Hindlimb muscle (tissue), 1 donor: ENCODE measurements at places on chromosomes 6 and 20. TPM values are rescaled to one million over a fixed set of nuclear protein-coding genes. Genes with fewer than 3 reads are reported as not detected.

Gene STK4
- polyA plus RNA-seq, result 9.2 TPM

Gene SLC17A2
- polyA plus RNA-seq, result not detected

Gene ZC3H12D
- 0.46 TPM for polyA plus RNA-seq

Gene OTOR
- not detected for polyA plus RNA-seq

Gene IL22RA2
- polyA plus RNA-seq, result not detected

Gene ALDH5A1
- 8.2 TPM for polyA plus RNA-seq

Gene SGK1
- 29.2 TPM for polyA plus RNA-seq

DNA sequence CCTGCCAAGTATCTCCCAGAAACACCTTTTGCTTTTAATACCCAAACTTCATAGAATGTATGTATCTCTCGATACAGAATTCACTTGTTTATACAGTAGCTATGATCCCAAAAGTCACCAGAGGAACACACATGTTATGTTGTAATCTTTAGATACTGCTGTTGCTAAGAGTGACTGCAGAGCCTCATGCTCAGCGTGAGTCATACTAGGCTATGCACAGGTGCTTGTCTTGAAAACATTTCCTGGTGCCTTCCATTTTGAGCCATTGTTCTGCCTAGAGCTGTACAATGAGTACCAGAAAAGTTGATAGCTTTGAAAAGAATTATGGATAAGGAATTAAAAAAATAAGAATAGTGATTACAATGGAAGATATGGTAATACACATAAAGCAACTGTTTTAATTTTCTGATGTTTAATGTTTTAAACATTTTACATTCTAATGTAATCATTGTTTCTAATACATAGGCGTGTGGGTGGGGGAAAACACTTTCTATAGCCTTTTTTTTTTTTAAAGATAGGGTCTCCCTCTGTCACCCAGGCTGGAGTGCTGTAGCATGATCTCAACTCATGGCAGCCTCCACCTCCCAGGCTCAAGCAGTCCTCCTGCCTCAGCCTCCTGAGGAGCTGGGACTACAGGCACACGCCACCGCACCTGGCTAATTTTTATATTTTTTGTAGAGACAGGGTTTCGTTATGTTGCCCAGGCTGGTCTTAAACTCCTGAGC lies 79.4 kb downstream of the CD24 start:
- no peak for DNase-seq

GRCh38 chr20:10591946-10592521 lies 81.8 kb downstream of the JAG1 start:
- DNase-seq, result no peak

DNA sequence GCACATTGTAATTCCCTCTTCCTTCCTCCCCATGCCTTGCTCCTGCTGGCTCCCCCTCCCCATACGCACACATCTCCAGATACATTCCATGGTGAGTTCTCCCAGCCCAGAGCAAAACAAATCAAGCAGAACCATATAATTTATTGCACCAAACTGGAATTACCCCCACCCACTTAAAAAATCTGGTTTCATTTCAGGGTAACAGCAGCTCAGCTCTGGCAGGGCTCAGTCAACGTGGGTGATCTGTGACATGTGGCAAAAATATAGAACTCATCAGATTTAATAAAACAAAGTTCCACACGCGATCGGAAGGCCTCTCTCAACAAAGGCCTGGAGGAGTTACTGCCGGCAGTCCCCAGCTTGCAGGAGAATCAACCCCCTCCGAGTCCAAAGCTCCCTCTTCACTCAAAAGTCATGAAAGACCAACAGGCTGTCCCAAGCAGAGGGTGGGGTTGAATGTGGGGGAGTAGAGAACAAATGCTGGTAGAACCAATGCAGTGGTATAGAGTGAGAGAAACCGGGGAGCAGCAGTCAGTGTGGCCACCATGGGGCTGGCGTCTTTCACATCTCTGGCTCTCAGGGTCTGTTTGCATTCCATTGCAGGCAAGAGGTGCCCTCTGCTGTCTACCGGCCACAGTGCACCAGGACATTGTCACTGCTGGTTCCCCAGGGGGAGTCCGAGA lies 323.3 kb upstream of the NT5E start:
- no peak for DNase-seq

DNA sequence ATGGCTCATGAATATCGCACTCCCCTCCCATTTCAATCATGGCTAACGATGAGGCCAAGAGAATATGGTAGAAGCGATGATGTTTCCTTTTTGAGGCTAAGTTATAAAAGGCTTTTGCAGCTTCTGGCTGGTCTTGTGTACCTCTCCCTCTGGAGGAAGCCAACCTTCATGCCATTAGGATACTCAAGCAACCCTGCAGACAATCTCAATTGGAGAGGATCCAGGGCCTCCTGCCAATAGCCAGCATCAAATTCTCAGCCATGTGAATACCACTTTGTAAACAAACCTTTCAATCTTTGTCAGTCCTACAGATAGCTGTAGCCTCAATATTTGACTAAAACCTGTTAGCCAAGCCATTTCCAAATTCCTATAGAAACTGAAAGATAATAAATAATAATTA lies 738.4 kb downstream of the KIF16B start:
- DNase-seq, result no peak

DNA sequence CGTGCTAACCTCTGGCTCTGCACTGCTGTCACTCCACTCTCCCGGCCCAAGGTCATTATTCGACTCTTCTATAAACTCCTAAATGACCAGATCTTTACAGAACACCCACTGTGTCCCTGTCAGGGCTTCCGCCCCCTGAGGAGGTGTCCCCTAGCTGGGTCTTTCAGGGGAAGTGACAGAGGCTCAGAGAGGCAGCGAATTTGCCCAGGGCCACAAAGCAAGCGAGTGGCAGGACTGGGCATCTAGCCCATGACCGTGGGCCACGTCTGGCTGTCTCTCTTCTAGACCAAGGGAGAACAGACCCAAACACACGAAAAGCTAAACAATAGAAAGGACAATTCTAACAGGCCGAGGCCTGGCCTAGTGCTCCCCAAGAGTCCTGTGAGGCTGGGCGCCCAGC lies 27.4 kb downstream of the FOXF2 start:
- DNase-seq, result no peak

DNA sequence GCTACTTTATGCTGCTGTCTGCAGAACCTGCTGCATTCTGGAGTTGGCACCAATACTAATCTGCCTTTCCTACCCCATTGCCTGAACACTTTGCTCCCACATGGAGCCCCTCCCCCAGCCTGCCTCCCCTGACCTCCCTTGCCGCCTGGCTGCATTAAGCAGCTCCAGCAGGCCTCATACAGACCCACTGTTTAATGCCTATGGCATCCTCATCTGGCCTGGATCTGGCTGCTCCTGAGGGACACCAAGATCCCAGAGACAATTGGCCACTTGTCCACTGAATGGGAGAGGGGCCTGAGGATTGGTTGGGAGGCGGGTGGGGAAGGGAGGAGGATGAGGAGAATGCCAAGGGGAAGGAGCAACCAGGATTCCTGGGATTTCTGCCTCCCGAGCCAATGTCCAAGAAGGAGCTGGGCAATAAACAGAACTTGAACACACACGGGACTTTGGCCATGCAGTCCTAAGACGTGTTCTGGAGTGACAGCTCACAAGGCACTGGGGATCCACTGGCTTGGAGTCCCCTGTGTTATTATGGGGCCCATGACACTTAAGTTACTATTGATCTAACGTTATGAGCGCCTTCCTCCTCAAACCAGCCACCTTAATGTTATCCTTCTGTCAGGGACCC lies 10.4 kb upstream of the KCNK5 start:
- DNase-seq, result no peak

DNA sequence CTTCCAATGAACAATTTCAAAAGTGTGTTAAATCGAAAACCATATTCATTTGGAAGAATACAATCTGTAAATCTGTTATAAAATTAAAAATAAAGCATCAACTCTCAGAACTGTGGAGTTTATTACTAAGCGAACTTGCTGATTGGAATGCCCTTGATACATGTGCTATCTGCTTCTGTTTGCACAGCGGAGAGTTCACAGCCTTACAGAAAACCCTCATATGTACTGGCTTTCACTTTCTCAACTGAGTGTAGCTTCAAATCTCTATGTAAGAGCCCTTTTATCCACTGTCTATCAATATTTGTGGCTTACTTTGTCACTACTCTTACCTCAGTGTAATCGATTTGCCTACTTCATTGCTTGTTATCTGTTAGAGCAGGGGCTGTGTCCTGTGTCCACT lies 447.4 kb downstream of the C6orf118 start:
- DNase-seq, result no peak

DNA sequence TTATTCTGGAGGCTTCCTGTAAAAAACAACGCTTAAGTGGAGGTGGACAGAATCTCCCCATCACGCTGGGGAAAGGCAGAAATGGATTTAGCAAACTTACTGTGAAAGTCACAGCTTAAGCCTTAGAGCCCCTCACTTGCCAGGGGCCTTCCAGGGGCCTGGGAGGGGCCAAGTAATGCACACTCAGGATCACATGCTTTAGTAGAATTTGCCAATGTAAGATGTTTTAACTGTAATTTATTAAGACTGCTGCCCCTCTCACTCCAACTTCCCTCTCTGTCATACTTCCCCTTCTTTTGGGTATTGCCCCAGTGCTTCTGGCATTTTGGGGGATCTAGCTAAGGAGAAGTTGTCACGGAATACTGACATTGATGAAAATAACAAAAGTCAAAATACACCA lies 12.6 kb upstream of the ADA start:
- DNase-seq, result no peak

GRCh38 chr6:8859501-8859900 lies 424.2 kb upstream of the SLC35B3 start:
- no peak for DNase-seq

DNA sequence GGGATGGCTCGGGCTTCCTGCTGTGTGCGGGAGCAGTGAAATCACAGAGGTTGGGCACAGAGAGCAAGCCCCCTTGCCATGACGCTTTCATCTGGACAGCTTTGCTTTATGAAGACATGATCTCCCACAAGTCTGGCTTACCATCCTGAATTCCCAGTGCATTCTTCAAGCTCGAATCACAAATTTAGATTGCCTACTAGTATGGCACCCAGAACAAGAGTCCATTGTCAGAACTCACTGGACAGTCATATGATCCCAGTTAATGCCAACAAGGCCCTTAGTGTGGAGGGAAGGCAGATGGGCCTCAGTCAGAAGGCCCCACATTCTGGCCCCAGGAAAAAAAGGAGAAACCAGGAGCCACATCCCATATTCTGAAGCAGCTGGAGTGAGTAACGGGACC lies 147.3 kb upstream of the FOXQ1 start:
- no peak for DNase-seq

DNA sequence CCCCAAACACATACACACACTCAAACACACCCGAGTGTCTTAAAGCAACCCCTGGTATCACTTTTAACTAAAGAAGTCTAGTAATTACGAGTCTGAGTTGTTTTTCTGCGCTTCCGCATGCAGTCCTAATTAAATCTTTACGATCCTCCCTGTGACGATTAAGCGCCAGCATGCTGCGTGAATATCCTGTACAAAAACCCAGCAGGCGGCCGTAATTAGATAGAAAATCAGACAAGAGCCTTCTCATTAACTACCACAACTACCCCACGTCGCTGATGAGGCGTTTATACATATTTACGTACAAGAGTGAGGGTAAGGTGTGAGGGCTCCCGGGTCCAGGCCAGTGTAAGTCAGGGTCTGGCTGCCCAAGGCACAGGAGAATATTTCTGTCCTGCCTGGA lies 8.1 kb downstream of the TFAP2B start:
- DNase-seq, result no peak

GRCh38 chr20:44594730-44595129 lies 12.4 kb downstream of the PKIG start:
- DNase-seq, result no peak

DNA sequence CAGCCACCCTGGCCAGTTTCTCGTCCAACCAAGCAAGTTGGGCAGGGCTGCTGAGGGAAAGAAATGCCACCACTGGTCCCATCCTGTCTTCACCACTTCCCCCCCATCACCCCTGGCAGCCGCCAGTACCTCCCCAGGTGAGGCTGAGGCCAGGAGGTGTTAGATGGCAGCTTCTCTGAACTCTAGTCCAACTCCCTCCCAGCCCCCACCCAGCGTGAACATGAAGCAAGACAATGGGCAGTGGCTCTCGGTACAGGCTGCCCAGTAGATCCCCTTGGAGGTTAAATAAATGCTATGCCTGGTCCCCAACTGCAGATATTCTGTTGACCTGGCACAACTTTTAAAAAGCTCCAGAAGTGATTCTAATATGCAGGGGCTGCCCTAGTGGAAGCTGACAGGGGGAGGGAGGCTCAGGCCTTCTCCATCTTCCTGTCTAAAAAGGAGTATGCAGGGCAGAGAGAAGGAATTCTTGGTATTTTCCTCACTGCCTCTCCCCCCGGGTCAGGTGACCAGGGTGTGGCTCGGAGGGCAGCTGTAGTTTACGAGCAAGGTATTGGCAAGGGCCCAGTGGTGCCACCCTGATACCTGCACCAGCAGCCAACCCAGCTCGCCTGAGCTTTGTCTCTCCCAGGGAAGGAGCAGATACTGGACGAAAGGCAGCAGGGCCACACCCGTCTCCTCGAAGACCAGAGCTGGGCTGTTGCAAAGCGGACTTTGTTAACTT lies 25.7 kb downstream of the KCNK5 start:
- no peak for DNase-seq

DNA sequence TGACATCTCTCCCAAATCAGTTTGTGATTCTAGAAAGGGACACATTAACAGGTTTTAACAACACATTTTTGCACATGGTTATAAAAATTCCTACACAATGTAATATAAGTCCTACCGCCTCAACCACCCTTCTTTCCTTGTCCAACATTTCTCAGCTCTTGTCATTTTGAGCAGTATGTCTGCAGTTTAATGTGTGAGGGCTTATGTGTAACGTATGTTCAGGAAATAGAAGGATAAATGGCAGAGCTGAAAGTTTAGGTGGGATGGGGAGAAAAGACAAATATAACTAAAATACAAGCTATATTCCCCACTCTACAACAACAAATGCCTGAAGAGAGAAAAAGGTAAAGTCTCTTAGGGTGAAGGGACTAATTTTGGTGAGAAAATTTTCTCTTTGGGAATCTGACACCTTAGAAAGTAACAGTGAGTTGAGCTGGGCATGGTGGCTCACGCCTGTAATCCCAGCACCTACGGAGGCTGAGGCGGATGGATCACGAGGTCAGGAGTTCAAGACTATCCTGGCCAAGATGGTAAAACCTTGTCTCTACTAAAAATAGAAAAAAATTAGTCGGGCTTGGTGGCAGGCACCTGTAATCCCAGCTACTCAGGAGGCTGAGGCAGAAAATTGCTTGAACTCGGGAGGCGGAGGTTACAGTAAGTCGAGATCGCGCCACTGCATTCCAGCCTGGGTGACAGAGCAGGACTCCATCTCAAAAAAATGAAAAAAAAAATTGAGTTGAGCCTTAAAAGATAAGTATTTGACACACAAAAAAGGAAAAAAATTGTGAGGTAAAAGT lies 5.1 kb downstream of the PNRC1 start:
- no peak for DNase-seq
